ENCODE measurements at places on chromosomes 5 and 9.
A peak's percentile ranks its signal among the peaks of the same experiment; 100 is the strongest.

GRCh38 chr5:14580398-14581034 lies 1.1 kb upstream of the OTULINL start:
- DNase-seq: no peak

GRCh38 chr5:140261403-140262171 lies 41.3 kb downstream of the PFDN1 start:
- DNase-seq: no peak

DNA sequence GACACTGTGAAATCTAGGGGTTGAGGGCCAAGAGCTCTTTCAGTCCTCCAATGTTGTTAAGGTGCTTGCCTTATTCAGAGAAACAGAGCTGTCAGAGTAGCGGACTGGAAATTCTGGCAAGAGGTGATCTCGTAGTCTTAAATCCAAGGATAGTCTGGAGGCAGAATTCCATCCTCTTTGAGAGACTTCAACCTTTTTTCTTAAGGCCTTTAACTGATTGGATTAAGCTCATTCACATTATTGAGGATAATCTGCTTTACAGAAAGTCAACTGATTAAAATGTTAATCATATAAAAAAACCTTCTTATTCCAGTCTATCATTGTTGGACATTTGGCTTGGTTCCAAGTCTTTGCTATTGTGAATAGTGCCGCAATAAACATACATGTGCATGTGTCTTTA lies 243.1 kb upstream of the COX7C start:
- DNase-seq: no peak

DNA sequence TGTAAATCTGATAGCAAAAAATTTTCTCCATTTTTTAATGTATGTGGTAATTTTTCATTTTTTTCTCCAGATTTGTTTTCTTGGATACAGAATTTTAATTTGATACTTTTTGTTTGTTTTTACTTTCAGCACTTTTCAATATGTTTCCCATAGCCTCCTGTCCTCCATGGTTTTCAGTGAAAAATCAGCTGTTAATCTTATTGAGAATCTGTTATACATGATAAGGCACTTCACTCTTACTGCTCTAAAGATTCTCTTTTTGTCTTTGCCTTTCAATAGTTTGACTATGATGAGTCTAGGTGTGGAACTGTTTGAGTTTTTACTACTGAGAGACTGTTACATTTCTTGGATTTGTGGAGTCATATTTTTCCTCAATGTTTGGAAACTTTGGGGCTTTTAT lies 455.7 kb upstream of the NUDT12 start:
- no peak for DNase-seq

- DNase-seq: no peak
Measured at GRCh38 chr9:37977851-37978480, 74.0 kb upstream of the SLC25A51 start.

DNA sequence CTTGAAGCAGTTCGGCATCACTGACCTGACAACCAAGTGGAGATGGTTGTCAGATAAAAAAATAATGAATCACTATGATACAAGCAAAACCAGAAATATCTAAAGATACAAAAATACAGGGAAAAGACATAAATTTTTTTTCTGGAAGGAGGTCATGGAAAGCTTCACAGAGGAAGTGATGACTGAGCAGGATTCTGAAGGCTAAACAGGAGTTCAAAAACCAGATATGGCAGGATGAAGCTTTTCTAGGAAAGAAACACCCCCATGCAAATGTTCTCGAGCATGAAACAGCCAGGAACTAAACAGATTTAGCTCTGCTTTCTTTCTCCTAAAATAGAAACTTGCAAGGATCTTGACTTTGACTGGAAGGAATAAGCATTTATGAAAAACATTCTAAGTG lies 60.7 kb upstream of the IFNE start:
- DNase-seq: no peak

- no peak for DNase-seq
Measured at GRCh38 chr5:72248410-72248981, 71.5 kb downstream of the MRPS27 start.

- DNase-seq: no peak
Measured at GRCh38 chr9:111605041-111605559, 5.7 kb upstream of the PTGR1 start.

DNA sequence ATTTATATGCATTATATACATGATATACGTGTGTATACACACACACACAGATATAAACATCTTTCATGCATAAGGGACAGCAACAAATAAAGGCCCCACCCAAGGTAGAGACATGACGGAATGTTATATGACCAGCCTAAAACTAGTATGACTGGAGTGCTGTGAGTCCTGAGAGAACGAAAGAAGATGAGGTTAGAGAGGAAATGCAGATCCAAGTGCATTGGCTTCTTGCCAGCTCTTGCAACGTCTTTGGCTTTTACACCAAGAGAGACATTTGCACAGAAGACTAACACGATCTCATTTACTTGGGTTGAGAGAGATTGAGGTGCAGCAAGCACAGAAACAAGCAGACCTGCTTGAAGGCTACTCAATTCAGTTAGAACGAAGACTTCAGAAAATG lies 23.0 kb downstream of the CDH10 start:
- DNase-seq: no peak

- DNase-seq: no peak
Measured at GRCh38 chr9:33884856-33885701, 68.1 kb downstream of the UBE2R2 start.

DNA sequence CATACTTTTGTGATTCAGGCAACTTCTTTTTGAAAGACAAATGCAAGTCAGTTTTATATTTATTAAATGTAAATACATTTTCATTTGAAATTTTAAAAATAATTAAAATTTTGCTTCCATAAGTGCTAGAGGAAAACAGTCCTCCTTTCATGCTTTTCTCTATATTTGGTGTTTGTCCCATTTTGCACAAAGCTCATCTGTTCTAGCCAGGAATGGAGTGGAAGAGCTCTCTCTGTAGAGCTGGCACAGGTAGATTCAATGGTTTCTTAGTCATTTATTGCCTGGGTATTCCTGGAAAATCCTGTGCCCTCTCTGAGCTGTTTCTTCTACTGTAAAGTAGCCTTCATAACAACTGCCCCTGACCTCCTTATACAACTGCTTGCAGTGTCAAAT lies 267.6 kb upstream of the HAPLN1 start:
- DNase-seq: no peak

DNA sequence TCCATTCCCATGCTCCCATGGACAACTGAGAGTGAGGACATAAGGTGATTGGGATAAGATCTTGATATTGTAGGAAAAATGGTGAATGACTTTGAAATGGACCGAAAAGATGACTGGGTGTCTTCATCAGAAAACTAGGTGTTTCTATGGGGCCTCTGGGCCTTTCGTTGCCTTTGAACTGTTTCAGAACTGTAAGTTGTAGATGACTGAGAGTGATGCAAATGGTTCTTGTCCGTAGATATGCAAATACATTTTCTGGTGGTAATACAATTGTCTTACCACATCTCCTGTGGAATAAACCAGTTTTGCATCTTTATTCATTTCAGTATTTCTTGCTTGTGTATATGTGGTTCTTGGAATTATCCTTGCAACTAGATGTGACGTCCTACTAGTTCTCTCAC lies 16.0 kb upstream of the TEX48 start:
- no peak for DNase-seq

- DNase-seq: peak; percentile 39
Measured at GRCh38 chr5:98839469-98840383, 66.3 kb downstream of the RGMB start.

- peak; percentile 68 for DNase-seq
Measured at GRCh38 chr5:157596487-157596886, 20.9 kb upstream of the ADAM19 start.

DNA sequence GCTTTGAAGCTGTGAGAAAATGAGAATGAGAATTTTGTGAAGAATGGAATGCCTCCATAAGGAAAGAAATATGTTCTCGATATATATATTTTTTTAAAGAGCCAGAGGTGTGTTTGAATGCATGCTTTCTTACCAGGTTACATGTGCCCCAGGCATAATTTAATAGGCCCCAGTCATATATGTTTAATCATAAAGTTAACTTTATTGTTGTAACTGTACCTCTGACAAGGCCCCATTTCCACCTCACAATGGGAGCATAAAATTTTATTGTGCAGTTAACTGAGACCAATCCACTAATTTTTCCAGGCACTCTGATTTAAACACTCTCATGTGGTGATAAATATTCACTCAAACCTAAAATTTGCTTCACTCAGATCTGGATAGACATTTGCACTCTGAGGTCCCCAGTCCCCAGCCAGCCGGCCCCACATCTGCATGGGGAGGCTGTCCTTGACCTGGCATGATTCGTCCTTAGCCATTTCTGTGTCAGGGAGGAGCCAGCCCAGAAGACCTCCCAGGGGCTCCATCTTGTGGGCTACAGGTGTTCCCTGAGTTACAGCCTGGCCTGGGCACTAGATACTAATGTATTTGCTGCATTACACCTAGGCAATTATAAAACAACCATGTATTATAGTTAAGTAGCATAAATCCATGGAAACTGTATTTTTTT lies 245.8 kb downstream of the MTRR start:
- DNase-seq: no peak

DNA sequence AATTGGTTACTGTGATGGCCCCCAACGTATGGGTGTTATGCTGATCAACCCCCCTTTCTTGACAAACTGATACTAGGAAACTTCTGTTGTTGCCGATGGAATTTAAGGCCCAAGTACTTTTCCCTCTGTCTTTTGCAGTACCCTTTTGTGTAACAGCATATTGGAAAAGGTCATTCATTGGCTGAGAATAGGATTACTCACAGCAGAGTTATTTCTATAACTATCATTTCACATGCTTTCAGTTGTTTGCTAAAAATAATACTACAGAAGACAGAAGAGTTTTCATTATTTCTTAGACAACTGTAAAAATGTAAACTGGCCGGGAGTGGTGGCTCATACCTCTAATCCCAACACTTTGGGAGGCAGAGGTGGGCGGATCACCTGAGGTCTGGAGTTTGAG lies 329.5 kb downstream of the KIAA0825 start:
- no peak for DNase-seq

DNA sequence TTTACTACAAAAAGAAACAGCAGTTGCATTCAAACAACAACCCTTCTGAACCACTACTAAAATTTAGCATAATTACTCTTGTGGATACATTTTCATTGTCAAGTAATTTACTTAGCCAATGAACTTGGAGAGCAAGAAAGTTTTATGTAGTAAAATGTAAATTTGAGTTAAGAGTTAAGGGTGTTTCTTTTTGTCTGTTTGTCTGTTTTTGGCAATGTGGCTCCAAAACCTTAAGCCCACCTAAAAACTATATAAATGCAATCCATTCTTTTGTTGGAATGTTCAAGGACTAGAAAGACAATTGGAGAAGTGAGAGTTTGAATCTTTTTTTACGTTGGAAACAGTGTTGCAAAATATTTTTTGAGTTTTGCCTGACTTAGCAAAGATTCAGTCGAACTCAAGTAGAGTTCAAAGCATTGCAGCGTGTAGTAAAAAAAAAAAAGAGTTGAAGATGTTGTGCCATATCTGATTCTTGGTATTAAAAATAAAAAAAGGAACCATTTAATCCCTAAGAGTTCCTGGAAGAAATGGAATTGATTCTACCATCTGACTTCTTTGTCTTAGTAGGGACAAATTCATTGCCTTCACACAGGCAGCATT lies 867 bp downstream of the SYK start:
- no peak for DNase-seq

DNA sequence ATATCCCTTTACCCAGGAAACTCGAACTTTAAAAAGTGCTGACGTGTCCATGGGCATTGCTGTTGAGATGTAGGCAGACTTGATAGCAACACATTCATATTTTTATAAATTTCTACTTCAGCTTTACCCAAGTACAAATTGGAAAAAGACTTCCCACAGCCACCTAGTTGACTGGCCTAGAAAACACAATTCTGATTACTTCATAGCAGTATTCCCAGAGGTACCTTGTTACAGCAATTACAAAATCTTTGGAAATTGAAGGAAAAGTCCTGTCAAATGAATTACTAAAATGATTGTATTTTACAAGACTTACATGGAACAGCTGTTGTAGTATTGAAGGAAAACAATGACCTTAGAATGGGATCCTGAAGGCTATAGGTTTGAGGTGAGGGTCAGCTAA lies 130.7 kb upstream of the NREP start:
- no peak for DNase-seq

- no peak for DNase-seq
Measured at GRCh38 chr9:90883661-90884060, 82.0 kb downstream of the SYK start.

DNA sequence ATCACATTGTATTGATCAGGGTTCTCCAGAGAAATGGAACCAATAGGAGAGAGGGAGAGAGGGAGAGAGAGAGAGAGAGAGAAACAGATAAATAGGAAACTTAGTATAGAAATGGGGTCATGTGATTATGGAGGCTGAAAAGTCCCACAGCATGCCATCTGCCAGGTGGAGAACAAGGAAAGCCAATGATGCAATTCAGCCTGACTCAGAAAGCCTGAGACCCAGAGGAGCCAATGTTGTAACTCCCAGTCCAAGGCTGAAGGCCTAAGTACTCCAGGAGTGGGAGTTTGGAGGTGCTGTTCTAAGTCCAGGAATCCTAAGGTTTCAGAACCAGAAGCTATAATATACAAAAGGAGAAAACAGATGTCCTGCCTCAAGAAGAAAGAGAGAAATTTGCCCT lies 48.4 kb upstream of the ISOC1 start:
- DNase-seq: no peak

- no peak for DNase-seq
Measured at GRCh38 chr5:13553896-13554295, 390.6 kb downstream of the DNAH5 start.

GRCh38 chr9:19087106-19088000 lies 15.4 kb downstream of the HAUS6 start:
- no peak for DNase-seq

DNA sequence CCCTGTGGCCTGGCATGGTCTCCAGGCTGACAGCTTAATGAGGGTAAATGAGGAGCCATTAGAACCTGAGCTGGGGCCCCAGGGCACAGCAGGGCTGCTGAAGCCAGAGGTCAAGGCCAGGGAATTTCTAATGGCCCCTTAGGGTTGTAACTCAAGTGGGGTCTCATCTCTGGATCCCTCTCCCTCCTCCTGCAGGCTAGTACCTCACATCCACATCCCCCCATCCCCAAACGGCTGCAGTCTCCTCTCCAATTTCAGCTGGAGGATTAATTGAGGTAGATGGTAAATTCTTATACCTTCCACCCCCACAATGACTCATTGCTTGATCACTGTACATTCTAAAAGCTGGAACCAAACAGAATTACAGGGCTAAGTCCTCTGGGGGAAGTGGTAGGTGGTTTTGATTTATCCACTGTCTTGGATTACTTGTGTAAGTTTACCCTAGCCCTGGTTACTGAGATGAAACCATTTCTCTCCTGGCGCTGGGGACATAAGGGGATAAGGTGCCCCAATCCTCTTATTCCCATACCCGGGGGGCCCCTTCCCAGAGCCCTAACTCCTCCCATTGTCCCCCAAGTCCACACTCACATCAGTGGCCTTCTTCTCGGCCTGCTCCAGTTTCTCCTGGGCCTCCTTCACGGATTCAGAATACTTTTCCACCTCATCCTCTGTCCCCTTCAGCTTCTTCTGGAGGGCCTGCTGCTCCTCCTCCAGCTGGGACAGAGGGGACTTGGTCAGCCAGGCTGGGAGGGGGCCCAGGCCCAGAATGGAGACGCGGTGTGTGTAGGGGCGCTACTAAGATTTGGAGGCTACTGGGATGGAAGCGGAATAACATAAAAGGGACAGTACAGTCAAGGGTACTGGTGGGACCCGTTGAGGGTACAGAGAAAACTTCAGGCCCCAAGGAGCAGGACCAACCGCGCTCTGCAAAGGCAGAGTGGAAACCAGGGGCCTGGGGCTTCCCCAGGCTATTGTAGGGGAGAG lies 875 bp downstream of the TPM2 start:
- no peak for DNase-seq

- no peak for DNase-seq
Measured at GRCh38 chr9:96413302-96414221, 4.6 kb downstream of the ZNF367 start.
